Muscle of leg (tissue), 16 donors: ENCODE measurements at places on chromosomes 1 and 21. TPM values are rescaled to one million over a fixed set of nuclear protein-coding genes. Genes with fewer than 3 reads are reported as not detected.

The RRAGC gene
- 13.6 TPM for total RNA-seq

The ADAMTSL4 gene
- 20.2 TPM for total RNA-seq

The CD1E gene
- 0.18 TPM for total RNA-seq

The TRIM67 gene
- 0.04 TPM for total RNA-seq

The ADAM30 gene
- not detected for total RNA-seq

The KRTAP12-2 gene
- not detected for total RNA-seq

The TP73 gene
- 0.71 TPM for total RNA-seq

The CHIA gene
- total RNA-seq, result not detected

The PCSK9 gene
- total RNA-seq, result 3.1 TPM

The OR6N1 gene
- total RNA-seq, result not detected

The DDAH1 gene
- 29.7 TPM for total RNA-seq

The FCGR3A gene
- 0.66 TPM for total RNA-seq

The LGR6 gene
- 0.09 TPM for total RNA-seq

The FCER1G gene
- total RNA-seq, result 6.9 TPM

The MLLT11 gene
- total RNA-seq, result 5.5 TPM

The BRDT gene
- not detected for total RNA-seq

The LRRC39 gene
- total RNA-seq, result 183 TPM

The FALEC gene
- 0.84 TPM for total RNA-seq
